Central memory CD4-positive, alpha-beta T cell (primary cell): ENCODE measurements at places on chromosomes 6 and 20.

DNA sequence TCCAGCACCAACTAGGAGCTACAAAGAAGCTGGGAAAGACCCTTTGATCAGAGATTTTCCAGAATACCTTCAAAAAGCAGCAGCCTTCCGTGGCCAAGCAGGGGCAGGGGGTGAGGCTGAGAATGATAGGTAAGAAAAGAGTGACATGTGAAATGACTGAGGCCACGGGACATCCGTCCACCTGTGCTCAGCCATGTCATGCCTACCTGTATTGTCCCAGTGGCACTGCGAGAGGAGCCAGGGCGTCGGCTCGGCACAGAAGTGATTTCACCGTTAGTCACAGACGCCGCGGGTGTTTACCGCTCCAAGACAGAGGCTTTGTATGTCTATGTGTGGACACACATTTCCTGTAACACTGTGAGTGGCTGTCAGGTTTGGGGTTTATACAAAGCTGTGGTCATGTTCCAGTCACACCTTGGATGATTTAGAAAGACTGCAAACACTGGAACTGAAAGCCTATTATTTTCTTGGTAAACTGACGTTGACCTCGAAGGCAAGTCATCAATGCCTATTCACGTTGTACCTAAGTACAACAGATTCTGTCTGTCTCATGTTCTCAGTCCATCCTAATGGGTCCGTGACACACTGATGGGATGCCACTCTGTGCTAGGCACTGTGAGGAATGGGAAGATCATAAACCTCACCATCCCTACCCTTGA lies 32.1 kb upstream of the JAG1 start:
- no peak for DNase-seq

- DNase-seq = no peak
Measured at GRCh38 chr20:45945678-45946148, 11.2 kb downstream of the PCIF1 start.

DNA sequence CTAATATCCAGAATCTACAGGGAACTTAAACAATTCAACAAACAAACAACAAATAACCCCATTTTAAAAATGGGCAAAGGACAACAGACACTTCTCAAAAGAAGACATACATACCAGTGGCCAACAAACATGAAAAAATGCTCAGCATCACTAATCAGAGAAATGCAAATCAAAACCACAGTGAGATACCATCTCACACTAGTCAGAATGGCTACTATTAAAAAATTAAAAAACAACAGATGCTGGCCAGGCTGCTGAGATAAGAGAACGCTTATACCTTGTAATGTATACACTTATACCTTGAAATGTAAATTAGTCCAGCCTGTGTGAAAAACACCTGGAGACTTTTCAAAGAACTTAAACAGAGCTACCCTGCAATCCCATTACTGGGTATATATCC lies 166.8 kb downstream of the IBTK start:
- DNase-seq = no peak

GRCh38 chr20:58746620-58747019 lies 54.0 kb downstream of the NPEPL1 start:
- DNase-seq = no peak

DNA sequence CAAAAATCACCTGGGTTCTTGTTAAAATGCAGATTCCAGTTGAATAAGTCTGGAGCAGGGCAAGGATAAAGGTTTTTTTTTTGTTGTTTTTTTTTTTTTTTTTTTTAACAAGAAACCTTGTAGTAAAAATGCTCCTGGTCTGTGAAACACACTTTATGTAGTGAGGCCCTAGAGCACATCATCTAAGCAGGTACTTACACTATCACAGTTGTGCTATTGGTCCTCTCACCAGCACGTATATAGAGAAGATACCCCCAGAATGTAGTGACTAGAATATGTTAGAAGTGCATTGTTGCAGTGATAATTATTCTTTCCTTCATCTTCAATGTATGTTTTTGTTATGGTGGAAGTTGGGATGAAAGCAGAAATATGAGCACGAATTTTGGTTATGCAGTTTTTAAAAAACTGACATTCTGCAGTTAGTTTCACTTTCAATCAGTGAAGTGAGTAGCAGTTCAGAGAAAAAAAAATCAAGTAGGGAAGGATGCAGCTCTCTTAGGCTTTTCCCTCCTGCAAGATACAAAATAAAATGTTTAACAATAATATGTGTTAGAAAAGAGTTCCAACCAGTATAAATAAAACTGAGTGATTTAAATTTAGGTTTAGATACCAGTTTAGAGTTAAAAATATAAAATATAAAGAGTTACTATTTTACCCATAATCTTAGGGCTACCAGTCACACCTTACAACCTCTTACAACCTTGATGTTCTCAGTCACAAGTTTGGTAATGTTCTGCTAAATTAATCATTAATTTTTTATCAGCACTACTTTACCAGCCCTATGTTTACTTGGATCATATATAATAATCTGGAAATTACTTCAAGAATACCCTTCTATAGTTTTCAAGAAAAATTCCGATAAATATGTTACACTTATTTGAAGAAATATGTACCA lies 9.2 kb upstream of the DEFB113 start:
- no peak for DNase-seq

DNA sequence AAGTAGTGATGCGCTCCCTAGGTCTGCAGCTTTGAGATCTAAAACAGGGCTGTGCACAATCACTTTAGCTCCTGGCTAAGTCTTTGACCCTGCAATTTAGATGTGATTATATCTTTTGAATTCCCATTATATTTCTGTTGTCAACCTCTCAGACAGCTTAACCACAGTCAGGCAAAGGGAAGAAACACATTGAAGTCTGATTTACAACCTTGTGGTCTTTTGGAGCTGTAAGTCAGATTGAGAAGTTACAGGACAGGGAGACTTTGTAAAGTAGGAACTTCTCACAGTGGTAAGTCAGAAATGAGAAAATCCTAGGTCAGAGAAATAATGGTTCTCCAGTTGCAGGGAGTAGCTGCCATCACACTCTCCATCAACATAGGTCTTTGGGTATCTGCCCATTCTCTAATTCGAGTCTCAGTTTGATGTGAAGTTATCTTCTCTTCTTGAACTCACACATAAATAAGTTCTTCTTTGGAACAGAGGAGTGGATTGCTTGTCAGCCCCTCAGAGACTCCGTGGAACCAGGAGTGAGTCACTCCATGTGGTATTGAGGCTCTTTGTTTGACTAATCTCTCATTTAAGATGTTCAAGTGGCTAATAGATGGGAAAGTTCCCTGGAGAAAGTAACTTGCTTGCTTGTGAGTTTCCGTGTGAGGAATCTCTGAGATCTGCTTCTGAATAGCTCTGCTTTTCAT lies 35.0 kb upstream of the SGK1 start:
- no peak for DNase-seq

- DNase-seq = no peak
Measured at GRCh38 chr6:41591122-41591521, 44.9 kb downstream of the FOXP4 start.

DNA sequence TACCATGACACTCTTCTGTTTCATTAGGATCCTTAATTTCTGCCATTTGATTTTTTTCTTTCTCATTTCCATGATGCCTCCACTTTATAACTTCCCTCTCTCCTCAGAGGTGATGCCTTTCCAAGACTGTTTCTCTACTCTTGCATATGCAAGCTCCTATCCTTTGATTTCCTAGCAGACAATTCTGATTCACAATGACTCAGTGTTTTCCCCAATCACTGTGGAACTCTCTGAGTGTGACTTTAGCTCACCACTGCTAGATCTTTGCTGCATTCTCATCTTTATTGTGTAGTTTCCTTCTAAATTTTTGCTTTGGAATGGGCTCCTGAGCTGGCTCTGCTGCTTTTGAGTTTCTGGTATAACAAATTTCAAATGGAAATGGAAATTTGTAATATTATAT lies 184.9 kb downstream of the TINAG start:
- no peak for DNase-seq

DNA sequence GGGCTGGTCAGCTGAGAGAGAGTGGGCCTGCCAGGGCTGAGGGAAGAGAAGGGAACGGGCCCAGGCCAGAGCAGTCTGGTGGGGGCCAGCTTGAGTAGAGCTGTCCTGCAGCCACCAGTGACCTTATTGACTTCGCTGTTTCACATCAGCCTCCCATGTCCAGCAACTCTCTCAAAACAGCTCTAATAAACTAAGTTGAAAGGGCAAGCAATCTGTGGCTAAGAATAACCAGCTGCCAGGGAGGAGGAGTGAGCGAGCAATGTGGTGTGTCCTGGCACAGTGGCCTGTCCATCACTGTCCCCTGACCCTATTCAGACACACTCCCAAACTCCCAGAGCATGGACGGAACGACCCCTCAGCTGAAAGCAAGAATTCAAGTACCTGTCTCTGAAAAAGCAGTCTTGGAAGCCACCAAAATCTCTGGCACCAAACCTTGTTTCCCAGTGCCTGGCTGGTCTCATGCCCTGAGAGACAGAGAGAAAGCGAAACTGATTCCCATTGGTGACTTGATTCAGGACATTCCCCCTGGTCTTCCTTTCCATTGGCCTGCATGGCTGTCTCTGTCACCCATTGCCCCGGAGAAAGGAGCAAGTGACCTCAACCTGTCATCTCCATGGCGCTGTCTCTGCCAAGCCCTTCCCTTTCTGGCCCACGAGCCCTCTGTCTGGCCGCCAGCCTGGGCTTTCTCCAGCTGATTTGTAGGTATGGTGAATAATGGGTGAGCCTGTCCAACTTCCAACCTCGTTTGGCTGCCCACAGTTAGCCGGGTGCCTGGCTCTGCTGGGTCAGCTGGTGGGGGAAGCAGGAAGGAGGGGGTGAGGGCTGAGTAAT lies at the start of gene DDO:
TSS of gene DDO (minus strand) at position 490 of the 831 bp plus-strand sequence. CDS start 2,113 bp downstream, outside the sequence.
- DNase-seq = no peak

GRCh38 chr6:41255638-41256246 lies 27.6 kb downstream of the TREML4 start:
- no peak for DNase-seq

DNA sequence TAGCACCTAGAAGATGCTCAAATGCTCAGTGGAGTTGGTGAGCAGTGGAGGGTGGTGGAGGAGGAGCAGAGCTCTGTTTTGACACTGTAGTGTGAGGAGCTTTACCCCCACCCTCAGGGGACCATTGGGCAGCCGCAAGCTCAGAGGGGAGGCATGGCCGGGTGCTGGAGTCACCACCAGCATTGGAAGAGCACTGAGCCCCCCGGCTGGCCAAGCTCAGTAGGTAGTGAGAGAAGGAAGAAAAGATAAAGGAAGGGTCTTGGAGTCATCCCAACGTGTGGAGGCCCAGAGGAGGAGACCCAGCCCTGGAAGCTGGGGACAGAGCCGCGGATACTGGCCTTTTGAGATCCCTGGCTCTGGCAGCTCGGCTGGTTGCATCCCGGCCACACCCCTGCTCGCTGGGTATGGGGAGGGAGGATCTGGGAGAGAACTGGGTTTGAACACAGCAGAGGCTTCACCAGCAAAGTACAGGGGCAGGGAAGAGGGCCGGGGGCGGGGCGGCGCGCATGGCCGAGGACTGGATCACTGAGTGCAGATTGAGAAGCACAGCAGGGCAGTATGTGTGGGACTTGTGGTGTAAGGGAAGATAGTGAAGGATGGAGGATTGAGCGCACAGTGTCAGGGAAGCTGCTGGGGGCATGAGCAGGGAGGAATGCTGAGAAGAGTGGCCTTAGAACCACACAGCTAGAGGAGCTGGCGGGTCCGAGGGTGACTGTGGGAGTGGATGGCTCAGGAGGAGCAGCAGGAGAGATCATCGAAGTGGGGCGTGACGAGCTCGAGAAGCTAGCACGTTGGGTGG lies 24.4 kb downstream of the SYNDIG1 start:
- DNase-seq = no peak

DNA sequence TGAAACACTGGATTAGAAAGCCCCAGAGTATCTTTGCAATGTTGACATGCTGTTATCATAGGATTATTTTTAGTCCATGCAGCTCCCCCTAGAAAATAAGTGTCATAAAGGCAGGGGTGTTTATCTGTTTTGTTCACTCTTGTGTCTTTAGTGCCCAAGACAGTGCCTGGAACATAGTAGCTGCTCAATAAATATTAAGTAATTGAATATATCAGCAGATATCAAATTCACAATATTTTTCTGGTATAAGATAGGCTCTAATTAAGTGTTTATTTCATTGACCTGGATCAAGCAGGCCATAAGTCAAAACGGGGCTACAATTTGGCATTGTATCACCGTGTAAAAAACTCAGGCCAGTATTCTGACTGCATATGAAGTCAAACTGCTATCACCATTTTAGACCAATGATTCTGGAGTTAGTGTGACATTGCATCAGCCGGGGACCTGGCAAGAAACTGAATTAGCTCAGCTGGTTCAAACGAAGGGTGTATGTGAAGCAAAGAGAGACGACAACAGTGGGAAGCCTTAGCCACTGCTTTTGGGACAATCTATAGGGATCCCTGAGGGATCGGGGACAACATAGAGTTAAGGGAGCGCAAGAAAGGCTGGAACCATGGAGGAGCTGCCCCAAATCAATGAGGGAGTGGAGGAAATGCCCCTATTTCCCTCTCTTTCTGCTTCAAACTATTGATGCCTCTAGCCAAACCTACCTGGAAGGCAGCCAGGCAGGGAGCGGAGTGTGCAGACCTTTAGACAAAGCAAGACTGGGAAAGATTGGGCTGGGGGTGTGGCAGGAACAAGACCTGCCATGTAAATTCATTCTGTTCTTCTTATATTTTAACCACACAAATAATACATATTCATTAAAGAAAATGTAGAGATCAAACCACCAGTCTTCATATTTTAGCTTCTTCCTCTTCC lies 112.2 kb downstream of the PLEKHG1 start:
- no peak for DNase-seq

- DNase-seq = peak; percentile 15
Measured at GRCh38 chr6:106448000-106448426, 87.5 kb downstream of the CRYBG1 start.

DNA sequence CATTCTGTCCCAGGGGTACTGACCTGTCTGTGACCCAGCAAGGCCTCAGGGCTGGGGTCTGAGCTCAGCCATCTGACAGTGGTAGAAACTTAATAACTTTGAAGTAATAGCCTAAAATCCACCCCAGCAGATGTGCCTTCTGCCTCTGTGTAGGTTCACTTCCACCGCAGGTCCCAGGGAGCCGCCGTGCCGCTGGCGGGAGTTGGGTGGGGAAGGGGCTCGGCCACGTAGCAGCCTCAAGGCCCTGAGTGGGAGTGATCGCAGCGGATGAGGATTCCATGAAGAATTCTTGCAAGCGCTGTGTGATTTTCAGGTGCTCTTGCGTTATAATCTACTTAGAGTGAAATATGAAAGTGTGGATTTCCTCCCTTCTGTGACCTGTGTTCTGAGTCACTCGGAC lies 163.7 kb downstream of the DTNBP1 start:
- DNase-seq = no peak

DNA sequence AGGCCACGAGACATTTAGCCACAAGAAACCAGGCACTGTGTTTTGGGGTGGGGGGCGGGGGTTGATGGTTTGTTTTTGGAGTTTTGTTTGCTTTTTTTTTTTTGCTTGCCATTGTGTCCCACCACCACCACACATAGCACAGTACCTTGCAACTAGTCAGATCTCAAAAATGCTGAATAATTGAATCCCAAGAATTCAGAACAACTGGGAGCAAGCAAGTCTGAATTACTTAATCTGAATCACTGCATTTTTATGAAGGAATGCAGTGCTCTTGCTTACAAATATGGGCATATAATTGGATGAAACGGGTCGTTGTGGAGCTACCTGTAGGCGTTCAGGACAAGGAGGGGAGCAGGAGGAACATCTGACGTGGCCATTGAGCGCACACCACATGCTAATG lies 151.5 kb upstream of the CDYL start:
- DNase-seq = no peak
